Posterior vena cava (tissue), 2 donors: ENCODE measurements at places on chromosomes 2 and 18.
A peak's percentile ranks its signal among the peaks of the same experiment; 100 is the strongest.

DNA sequence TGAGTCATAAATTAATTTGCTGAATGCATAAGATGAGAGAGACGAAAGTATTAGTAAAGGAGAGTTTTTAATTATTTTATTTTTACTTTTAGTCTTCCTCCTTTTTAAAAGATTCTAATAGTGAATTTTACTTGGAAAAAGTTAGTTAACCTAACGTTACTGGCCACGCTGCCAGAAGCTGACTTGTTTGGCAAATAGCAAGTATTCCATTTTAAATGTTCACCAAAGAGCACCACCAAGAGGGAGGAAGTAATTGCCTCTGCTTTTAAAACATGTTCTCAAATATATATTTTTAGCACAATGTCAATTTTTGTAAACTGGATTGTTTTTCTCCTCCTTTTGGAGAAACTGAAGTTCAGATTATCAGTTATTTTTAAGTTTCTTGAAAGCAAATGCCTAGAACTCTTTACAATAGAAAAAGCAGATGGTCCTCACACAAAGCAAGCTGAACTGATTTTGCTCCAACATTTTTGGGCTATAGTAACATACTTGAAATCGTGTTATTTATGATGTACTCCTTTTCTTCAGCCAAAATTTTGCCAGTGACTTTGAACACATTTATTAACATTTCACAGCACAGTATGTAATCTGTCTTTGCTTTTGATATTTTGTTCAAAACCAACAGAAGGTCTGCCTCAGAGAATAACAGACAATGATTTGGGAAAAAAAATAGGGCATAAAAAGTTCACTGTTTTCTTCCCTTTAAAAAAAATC, 1311.0 kb upstream of the FAM98A start:
- no peak for DNase-seq

- DNase-seq, result no peak
These were observed 447 bp downstream of the GGCX start for GRCh38 chr2:85560812-85561279.

- no peak for DNase-seq
These were observed 752.0 kb upstream of the HS6ST1 start for GRCh38 chr2:129070663-129071062.

GRCh38 chr2:61158356-61158955, 3.5 kb upstream of the C2orf74 start:
- peak; percentile 4 for DNase-seq

- no peak for DNase-seq
These were observed 89.7 kb upstream of the TTC39C start for GRCh38 chr18:23924813-23925212.

GRCh38 chr2:66252109-66252508, 182.8 kb upstream of the MEIS1 start:
- DNase-seq, result no peak
